ENCODE measurements at places on chromosomes 6 and 20.

DNA sequence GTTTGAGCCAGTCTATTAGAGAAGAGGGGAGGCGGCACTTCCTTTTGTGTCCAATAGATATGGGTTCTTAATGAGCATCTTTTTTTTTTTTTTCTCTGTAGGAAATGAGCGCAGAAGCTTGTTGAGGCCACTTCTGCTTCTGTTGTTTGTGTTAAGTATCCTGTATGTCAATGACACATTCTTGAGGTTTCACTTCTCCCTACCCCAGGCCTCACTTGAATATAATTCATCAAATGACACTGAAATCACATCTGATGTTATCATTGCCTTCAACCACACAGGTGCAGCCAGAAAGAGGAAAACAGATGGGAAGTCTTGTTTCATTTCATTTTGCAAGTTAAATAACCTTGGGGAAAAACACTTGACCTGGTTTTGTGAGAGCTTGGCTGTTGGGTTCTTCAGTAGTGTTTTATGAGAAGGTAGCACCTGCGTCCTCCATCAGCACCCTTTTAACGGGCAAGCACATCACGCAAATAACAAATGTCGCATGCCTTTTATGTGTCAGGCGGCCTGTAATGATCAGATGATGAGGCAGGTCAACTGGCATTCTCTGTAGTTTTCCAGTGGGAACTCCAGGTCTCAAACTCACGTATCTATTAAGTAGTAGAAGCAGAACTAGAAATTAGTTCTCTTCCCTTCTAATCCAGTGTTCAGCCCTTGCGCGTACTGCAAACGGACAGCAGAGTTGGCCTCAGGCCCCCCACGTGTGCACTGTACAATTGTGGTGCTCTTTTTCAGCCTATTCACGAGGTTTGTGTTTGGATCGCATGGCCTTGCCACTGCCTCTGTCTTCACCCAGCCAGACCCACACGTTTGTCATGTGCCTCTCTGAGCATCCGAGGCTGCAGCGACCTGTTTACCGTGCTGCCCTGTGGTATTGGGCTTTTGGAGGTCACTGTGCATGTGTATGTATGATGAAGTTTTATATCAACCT, 23.5 kb downstream of the PLEKHG1 start:
- peak; percentile 99 for DNase-seq

DNA sequence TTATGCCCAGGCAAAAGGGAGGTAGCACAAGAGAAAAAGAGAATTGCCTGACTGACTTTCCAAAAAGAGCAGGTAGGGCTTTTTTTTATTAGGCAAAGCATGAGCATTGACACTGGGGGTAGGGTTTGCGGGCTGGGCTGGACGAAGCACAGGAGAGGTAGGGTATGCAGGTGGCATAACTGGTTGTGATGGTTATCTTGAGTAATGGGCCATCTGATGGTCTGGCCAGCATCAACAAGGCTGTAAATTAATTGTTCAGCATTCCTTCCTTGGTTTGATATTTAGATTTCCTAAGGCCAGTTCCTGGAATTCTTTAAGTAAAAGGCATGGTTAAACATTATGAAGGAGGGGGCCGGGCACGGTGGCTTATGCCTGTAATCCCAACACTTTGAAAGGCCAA, 13.9 kb upstream of the BFSP1 start:
- no peak for DNase-seq

DNA sequence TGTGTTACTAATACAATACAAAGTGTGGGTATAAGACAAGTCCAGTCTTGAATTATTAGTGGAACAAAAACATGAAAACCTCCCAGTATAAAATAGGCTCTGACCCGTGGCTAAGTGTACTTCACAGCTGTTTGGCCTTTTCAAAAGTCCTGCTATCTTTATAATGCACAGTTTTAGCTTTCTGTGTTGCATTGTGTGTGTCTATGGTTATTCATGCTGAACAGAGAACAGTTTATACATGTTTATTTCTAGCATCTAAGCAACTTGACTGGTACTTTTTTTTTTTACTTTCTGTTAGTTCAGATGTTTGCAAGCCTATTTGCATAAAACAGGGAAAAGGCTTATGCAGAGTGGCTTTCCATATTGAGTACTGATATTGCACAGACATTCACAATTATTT, 119.2 kb upstream of the CCN2 start:
- no peak for DNase-seq

DNA sequence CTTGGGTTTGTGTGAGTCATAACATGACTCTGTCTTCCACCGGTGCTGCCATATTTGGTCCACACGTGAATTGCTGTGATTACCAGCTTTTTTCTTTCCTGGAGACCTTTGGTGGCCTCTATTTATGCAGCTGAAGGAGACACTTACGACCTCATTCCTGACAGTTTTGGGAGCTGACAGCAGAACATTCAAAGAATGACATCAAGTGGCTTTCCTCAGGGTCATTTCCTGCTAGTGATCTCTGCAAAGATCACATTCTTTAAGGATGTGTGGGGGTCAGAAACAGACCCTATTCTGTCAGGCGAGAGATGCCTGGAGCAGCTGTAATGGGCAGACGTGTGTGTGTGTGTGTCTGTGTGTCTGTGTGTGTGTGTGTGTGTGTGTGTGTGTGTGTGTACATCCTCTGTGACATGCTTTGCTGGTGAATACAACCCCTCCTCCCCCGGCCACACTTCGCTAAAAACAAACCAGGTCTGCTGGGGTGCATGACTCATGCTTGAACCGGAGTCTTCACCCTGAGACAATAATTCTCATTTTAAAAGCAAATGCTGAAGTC, 115.6 kb downstream of the TMEM170B start:
- DNase-seq: no peak

DNA sequence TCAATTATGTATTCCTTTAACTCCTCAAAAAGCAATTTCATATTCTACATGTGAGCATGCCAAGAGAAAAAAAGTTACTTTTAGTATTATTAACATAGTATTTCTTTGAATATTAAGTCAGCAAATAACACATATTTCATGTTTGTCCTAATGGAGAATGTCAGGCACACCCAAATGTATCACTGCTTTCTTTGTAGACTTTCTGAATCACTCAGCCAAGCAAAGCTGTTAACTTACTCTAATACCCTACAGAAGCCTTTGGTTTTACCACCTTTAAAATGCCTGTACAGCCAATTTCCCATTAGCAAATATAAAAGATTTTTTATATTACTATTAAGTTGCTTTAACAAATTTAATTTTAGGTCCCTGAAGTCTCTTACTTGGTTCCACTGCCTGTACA, 23.8 kb downstream of the FRK start:
- DNase-seq: no peak

- no peak for DNase-seq
These were observed 321.2 kb downstream of the GJA1 start for GRCh38 chr6:121756666-121757065.

DNA sequence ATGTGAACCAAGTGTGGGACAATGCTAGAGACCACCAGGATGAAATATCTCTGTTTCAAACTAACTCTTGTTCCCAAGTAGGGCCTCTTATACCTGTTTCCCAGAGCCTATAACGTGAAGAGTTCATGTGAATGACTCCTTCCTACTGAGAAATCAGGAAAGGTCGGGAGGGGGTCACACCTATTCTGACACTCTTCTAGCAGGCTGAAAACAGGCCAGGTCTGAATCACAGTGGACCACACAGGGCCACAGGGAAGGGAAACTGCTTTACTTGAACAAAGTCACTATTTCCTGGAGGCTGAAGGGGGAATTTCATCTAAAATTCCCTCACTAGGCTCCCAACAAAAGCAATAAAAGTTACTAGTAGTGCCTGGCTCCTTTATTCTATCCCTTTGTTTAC, 88.4 kb upstream of the BMP2 start:
- DNase-seq: no peak

DNA sequence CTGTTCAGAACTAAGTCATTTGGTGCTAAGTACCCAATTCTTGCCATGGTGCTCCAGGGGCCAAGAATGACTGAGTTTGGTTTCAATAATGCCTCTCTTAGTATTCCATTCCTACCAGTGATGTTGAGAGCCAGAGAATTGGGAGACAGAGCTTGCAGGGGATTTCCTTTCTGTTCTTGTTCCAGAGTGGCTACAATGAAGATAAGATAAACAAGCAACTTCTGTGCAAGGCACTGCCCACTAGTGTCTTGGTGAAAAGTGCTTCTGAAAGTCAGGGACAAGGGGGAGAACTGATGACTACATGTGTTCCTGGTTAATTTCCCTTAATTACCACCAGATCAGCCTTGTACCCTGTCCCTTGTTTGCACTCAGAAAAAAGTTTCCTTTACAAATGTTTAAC, 421.6 kb downstream of the BCKDHB start:
- DNase-seq: no peak

GRCh38 chr6:47680724-47681123, 17.7 kb upstream of the ADGRF4 start:
- DNase-seq: no peak
